ENCODE measurements at places on chromosomes 6 and 20. TPM values are rescaled to one million over a fixed set of nuclear protein-coding genes. Genes with fewer than 3 reads are reported as not detected.

DNA sequence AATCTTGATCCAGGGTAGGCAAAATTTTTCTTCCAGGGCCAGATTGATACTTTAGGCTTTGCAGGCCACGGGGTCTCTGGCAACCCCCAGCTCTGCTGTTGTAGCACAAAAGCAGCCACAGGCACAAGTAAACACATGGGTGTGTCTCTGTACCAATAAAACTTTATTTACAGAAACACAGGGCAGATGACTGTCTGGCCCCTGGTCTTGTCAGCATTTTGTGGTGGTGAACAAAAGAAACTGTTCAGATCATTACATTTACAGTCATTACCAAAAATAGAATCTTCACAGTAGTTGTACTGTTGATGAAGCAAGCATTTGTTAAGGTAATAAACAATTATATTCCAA is 45.0 kb upstream of the KIF25 start:
- H3K4me1 ChIP-seq, result no peaks in the 10 kb centered on the region
- DNase-seq, result no peak
- H3K36me3 ChIP-seq, result peaks cover 34% of the 10 kb centered on the region
- no peaks in the 10 kb centered on the region for H3K27me3 ChIP-seq
- H3K4me3 ChIP-seq, result no peak overlapping the region

DNA sequence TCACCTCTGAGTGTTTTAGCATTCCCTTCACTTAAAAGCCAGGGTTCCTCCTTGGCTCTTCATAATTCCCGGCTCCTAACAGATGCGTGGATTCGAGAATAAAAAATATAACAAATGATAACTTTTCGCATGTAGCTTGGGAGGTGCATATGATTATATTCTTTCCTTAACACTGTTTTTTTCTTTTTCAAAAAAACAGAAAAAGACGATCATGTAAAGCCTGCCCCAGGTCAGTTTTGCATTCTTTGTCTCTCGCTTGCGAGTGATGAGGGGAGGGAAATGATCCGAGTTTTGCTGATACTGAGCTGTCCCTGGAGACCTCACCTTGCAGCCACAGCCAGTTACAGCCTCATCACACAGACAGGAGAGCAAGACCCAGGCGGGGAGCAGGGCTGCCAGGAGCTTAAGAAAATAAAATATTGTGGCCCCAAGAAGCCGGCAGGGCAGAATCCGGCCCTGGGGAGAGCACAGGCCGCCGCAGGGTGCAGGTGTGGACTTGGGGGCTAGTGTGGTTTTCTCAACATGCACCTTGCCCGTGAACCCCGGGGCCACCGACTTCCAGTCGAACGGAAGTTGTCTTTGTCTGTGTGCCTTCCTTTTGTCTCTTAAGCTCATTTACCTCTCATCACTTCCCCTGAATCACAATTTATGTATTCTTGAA is 301.8 kb downstream of the TAF4 start:
- no peaks in the 10 kb centered on the region for H3K36me3 ChIP-seq
- no peak overlapping the region for H3K27ac ChIP-seq
- H3K4me1 ChIP-seq, result no peaks in the 10 kb centered on the region

- H3K36me3 ChIP-seq, result no peaks in the 10 kb centered on the region
- DNase-seq, result peak; percentile 67
- H3K4me1 ChIP-seq, result peaks cover 8% of the 10 kb centered on the region
- peak within 1 kb of the TSS; percentile 93 for H3K4me3 ChIP-seq
- H3K27me3 ChIP-seq, result no peaks in the 10 kb centered on the region
Measured at GRCh38 chr6:131135244-131136020, at the start of gene AKAP7. Gene AKAP7 (plus strand): TSS chr6:131135467. CDS start chr6:131135764, 297 bp downstream.

DNA sequence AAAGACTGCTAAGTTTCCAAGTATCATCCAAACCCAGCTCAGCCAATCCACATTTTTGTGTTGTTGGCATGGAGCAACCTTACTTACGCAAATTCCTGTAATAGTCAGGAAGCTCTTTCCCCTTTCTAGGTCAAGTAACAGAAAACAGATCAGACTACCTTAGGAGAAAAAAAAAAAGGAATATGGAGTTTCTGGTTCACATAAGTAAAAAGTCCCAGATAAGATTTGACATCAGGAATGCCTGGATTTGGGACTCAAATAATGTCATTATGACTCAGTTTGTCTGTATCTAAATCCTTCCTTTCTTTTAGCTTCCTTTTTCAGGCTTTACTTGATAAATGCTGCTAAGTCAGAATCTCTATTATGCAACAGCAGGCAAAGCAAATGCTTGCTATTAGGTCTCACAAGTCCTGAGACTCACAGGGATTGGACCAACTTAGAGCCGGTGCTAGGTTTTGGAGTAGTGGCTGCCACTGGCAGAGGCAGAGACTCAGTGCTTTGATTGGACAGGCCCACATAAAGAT is 44.5 kb downstream of the NCOA7 start:
- peak overlapping the region; percentile 66 for H3K27ac ChIP-seq
- no peaks in the 10 kb centered on the region for H3K27me3 ChIP-seq
- H3K4me3 ChIP-seq, result no peak overlapping the region
- peak; percentile 91 for DNase-seq
- H3K36me3 ChIP-seq, result no peaks in the 10 kb centered on the region
- peaks cover 37% of the 10 kb centered on the region for H3K4me1 ChIP-seq

The CCN6 gene
- not detected for total RNA-seq

The RNF39 gene
- not detected for total RNA-seq

The CPNE5 gene
- total RNA-seq, result 32.1 TPM

DNA sequence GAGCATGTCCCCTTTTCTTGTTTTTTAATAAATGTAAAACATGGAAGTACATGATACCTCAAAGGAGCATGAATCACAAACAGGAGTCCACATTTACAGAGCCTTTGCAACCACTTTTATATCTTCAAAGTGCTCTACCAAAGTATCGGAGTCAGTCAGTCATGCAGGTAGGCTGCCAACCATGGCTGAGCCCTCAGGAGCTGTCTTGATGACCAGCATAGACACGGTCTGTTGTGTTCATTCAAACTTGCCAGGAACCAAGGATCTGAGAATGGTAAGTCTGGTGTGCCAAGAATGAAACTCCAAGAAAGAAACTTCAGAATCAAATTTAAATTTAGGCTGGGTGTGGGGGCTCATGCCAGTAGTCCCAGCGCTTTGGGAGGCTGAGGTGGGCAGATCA is 111.5 kb downstream of the SLC16A10 start:
- H3K27me3 ChIP-seq, result peaks cover 11% of the 10 kb centered on the region
- H3K4me3 ChIP-seq, result no peak overlapping the region
- H3K4me1 ChIP-seq, result no peaks in the 10 kb centered on the region
- no peak for DNase-seq
- H3K27ac ChIP-seq, result no peak overlapping the region

GRCh38 chr6:113671421-113671820 is 185.7 kb upstream of the MARCKS start:
- no peaks in the 10 kb centered on the region for H3K36me3 ChIP-seq
- H3K4me1 ChIP-seq, result peaks cover 16% of the 10 kb centered on the region
- no peak overlapping the region for H3K4me3 ChIP-seq
- no peak for DNase-seq
- no peaks in the 10 kb centered on the region for H3K27me3 ChIP-seq

The WFDC11 gene
- not detected for total RNA-seq

The TFAP2C gene
- total RNA-seq, result not detected

DNA sequence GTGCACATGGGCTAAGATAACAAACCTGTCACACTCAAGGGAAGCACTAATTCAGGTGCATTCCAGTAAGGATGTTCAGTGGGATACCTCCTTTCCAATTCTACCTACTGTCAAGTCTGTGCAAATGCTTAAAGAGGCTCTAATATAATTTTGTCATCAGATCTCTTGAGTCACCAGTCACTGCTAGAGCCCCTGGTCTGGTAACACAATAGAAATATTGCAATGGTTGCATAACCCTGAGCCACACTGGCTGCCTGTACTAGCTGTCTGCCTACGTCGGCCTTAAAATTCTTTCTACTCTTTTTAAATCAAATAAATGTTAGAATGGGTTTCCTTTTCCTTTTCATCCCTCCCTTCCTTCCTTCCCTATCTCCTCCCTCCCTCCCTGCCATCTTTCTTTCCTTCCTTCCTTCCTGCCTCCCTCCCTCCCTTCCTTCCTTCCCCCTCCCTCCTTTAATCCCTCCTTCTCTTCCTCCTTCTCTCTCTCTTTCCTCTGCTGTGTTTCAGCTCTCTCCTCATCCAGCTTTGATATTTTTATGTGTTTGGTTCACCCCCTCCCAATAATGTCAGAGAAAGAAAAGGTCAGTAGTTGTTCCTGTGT is 28.1 kb upstream of the OLIG3 start:
- H3K36me3 ChIP-seq, result no peaks in the 10 kb centered on the region
- H3K27me3 ChIP-seq, result peaks cover 8% of the 10 kb centered on the region

DNA sequence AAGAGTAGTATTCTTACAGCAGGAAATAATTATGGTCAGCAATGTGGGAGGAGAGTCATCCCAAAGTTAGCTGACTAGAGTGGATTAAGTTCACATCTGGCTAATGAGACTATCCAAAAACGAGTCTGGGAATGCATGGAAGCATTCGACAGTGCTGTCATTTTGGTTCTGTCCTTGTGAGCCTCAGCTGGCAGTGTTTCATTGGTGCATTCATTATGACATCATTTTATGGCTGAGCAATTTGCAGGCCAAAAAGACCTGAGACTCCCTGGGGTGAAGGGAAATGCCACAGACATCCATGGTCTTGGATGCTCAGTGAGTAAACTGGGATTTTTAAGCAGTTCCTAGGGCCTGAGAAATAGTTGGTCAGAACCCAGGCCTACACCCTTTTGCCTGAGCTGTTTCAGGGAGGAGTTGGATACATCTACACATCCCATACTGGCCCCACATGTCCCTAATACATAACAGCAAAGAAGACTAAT is 196.4 kb upstream of the CCN2 start:
- no peak overlapping the region for H3K4me3 ChIP-seq
- peaks cover 16% of the 10 kb centered on the region for H3K36me3 ChIP-seq
- H3K27me3 ChIP-seq, result no peaks in the 10 kb centered on the region
- no peak overlapping the region for H3K27ac ChIP-seq
- DNase-seq, result no peak

- no peak for DNase-seq
- no peaks in the 10 kb centered on the region for H3K27me3 ChIP-seq
- no peaks in the 10 kb centered on the region for H3K36me3 ChIP-seq
- H3K4me3 ChIP-seq, result no peak overlapping the region
Measured at GRCh38 chr20:37880726-37881591, 22.0 kb upstream of the VSTM2L start.

- no peaks in the 10 kb centered on the region for H3K4me1 ChIP-seq
- H3K36me3 ChIP-seq, result no peaks in the 10 kb centered on the region
- DNase-seq, result no peak
- no peaks in the 10 kb centered on the region for H3K27me3 ChIP-seq
Measured at GRCh38 chr6:90251295-90251992, 45.2 kb downstream of the BACH2 start.

DNA sequence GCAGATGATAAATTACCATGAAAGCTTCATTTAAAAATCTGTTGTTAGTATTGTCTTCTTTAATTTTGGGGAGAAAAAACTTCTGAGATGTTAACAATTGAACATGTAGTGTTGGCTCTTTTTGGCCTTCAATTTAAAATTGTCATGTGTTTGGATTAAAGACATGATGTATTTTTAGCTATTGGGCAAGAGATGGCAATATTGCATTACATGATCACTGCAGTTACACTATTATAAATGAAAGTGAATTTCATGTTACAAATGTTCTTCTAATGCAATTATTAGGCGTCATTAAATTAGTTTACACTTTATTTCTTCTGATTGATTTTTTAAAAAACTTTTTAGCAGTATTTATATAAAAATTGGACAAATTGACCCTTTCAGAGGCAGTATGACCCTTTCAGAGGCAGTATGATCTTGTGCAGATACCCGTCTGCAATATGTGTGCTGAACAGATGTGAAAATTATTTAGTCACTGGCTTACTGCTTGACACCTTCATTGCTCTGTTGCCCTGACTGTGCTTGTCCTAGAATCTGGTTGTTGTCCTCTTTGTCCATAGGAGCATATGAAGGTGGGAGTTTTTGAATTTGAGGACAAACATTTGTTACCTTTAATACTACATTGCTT is 25.8 kb downstream of the CDKAL1 start:
- H3K4me1 ChIP-seq, result peaks cover 8% of the 10 kb centered on the region
- no peaks in the 10 kb centered on the region for H3K27me3 ChIP-seq
- no peak overlapping the region for H3K27ac ChIP-seq
- no peak for DNase-seq

DNA sequence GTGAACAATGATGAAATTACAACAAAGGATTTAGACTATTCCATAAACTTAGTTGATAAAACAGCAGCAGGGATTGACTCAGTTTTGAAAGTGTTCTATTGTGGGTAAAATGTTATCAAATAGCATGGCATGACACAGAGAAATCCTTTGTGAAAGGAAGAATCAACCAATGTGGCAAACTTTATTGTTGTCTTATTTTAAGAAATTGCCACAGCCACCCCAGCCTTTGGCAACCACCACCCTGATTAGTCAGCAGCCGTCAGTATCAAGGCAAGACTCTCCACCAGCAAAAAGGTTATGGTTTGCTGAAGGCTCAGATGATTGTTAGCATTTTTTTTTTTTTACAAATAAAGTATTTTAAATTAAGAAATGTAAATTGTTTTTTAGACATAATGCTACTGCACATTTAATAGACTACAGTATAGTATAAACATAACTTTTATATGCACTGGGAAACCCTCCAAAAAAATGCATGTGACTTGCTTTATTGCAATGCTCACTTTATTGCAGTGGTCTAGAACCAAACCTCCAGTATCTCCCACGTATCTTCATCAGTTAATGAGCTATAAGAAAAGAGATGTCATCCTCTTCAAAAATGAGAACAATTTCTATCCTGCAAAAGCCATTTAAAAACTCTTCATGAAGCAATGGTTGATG is 162.7 kb downstream of the SOBP start:
- no peaks in the 10 kb centered on the region for H3K36me3 ChIP-seq
- DNase-seq, result no peak
- H3K27ac ChIP-seq, result no peak overlapping the region
- H3K4me1 ChIP-seq, result peaks cover 13% of the 10 kb centered on the region

DNA sequence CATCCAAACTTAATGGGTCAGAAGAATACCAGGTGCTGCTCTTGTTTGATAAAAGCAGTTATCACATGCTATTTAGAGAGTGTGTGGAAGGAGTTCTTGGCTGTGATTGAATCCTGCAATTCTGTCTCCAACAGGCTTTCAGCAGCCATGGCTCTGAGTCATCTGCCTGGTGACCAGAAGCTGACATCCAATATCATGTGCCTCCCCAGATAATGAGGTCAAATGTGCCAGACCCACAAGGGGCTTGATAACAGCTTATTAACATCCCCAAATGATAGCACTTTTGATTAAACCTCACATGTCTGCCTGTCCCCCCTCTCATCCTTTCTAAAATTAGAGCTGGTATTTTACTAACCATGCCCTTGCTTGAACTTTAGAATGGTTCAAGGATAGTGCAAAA is 175.7 kb upstream of the PLN start:
- H3K27me3 ChIP-seq, result no peaks in the 10 kb centered on the region
- H3K27ac ChIP-seq, result no peak overlapping the region
- DNase-seq, result peak; percentile 12
- no peaks in the 10 kb centered on the region for H3K4me1 ChIP-seq
- H3K36me3 ChIP-seq, result no peaks in the 10 kb centered on the region

- DNase-seq, result no peak
- no peaks in the 10 kb centered on the region for H3K36me3 ChIP-seq
- H3K4me3 ChIP-seq, result no peak overlapping the region
- H3K4me1 ChIP-seq, result no peaks in the 10 kb centered on the region
- no peak overlapping the region for H3K27ac ChIP-seq
Measured at GRCh38 chr6:150036081-150036480, 10.7 kb upstream of the RAET1L start.

GRCh38 chr6:6384520-6384919 is 64.1 kb upstream of the F13A1 start:
- H3K4me1 ChIP-seq, result no peaks in the 10 kb centered on the region
- no peaks in the 10 kb centered on the region for H3K36me3 ChIP-seq
- no peaks in the 10 kb centered on the region for H3K27me3 ChIP-seq
- no peak overlapping the region for H3K4me3 ChIP-seq
- no peak for DNase-seq
- H3K27ac ChIP-seq, result no peak overlapping the region
